ENCODE measurements at places on chromosomes 11 and 22. TPM values are rescaled to one million over a fixed set of nuclear protein-coding genes. Genes with fewer than 3 reads are reported as not detected.

- no peak for DNase-seq
Measured at GRCh38 chr11:121749691-121750090, 296.9 kb upstream of the SORL1-AS1 start.

- DNase-seq: peak; percentile 84
Measured at GRCh38 chr11:75031224-75031753, 42.6 kb downstream of the NEU3 start.

OR52A5 gene
- not detected for total RNA-seq

LDLRAD3 gene
- 8.5 TPM for total RNA-seq

C22orf23 gene
- 0.72 TPM for total RNA-seq
